NCI-H2081 (cell line): ENCODE measurements at places on chromosomes 13 and 19.

DNA sequence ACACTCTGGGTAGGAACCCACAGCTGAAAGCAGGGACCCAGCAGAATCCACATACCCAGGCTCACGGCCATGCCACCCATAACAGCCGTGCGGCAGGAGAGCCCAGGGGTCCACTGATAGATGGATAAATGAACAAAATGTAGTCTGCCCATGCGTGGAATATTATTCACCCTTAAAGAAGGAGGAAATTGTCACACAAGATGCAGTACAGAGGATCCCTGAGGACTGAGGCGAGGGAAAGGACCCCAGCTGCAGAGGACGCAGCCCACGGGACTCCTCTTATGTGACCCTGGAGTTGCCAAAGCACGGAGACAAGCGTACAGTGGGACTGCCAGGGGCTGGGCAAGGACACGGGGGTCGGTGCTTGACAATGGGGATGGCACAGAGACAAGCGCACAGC lies 10.7 kb downstream of the GRTP1 start:
- no peak for DNase-seq

DNA sequence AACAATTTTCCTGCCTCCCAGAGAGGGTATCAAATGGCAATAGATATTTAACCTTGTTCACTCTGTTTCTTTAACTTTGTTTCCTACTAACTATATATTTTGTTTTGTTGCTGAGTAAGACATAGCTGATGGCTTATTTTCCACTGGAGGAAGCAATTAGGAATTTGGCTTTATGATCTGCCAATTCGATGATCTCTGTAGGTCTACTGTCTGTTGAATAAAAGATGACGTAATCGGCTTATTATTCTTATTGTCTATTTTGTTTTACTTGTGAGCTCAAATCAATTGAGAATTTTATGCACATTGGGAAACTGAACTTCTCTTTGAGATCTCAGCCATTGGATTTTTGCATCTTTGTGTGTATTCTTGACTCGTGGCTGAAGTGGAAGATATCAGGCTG lies 862.6 kb downstream of the EFNB2 start:
- no peak for DNase-seq

DNA sequence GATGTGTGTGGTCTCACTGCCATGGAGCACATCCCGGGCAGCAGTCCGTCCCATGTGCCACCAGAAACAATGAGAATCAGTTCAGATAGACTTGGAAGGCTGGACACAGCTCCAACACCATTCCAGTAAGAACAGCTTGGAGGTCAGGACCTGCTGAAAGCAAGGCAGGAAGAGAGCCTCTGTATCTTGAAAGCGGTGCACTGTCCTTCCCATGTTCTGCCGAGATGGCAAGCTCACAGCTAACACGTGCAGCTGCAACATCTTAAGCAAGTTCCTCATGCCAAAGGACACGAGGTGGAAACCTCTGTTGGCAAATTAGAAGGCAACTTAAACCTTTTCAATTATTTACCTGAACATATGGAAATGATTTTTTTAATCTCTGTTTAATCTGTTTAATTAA lies 175.4 kb downstream of the DLEU7 start:
- no peak for DNase-seq

DNA sequence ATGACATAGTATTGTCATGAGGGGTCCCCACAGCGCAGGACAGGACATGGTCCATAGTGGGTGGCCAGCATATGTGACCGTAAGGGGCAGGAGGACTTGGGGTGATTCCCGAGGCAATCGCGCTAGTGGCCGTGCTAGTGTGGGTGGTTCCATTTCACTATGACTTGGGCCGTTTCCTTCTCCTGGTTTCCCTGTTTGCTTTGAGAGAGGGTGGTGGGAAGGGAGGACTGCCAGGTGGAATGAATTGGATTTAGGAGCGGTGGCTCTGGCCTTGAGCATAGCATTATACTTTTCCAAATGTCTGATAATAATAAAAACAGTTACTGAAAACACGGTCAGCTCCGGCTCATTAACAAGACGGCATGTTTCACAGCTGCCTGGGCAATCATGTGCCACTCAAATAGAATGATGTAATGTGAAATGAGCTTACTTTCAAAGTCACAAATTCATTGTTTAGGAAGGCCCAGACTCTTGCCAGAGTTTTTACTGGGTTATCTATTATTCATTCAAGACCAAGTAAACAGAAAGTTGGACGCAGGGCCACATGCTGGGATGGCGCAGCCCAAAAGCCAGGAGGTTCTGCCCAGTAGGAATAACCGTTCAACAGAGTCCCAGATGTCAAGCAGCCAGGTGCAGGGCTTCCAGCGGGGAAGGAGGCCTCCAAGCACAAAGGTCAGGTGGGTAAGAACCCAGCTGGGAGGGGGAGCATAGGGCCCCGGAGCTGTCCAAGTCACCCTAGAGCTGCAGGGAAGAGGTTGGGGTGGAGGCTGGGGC lies 19.6 kb upstream of the SLC15A1 start:
- DNase-seq = no peak

GRCh38 chr13:45393941-45394570 lies 24.1 kb downstream of the SLC25A30 start:
- DNase-seq = peak; percentile 23

GRCh38 chr19:39497996-39498797 lies 550 bp upstream of the DLL3 start:
- peak; percentile 90 for DNase-seq

DNA sequence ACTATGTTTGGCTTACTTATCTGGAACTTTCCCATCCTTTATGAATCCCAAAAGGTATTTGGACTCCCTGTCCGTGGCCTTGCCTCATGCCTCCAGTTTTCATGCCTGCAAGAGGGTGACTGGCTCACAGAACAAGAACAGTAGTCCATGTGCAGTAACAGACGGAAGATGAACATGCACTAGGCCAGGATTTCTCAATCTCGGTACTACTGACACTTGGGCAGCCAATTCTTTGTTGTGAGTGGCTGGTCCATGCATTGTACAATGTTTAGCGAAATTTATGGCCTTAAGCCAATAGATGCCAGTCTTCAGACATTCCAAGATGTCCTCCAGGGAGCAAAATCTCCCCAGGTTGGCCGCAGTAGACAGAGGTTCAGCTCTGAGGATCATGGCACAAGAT lies 61.9 kb downstream of the DOCK9 start:
- no peak for DNase-seq
